ENCODE measurements at places on chromosomes 3 and 15. TPM values are rescaled to one million over a fixed set of nuclear protein-coding genes. Genes with fewer than 3 reads are reported as not detected.

Gene GHSR
- total RNA-seq, result not detected

Gene GOLGA8Q
- not detected for total RNA-seq

Gene FAM81A
- total RNA-seq, result 17.9 TPM

Gene GASK1A
- not detected for total RNA-seq

Gene MNS1
- total RNA-seq, result 6.8 TPM

Gene TP63
- total RNA-seq, result not detected

Gene DZIP1L
- total RNA-seq, result not detected

All from HT-29 (cell line).